ENCODE measurements at places on chromosomes 3 and 15.

GRCh38 chr3:18917923-18918322, 230.4 kb upstream of the KCNH8 start:
- DNase-seq: no peak

GRCh38 chr15:79956354-79956939, 14.5 kb downstream of the BCL2A1 start:
- no peak for DNase-seq

DNA sequence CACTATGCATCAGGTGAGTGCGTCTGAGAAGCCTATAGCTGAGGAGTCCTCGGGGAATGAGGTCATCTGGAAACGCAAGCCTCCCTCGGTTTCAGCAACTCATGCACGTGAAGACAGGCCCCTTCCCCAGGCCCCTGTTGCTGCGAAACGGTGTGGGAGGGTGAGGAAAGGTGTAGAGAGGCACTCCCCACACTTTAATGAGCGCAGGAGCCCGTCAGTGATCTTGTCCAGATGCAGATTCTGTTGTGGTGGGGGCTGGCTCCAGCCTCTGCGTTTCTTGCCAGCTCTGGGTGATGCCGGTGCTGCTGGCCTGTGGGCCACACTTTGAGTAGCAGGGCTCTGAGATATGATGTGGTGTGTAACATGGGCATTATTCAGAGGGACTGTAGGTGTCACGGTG, 38.6 kb upstream of the LACTB start:
- no peak for DNase-seq

DNA sequence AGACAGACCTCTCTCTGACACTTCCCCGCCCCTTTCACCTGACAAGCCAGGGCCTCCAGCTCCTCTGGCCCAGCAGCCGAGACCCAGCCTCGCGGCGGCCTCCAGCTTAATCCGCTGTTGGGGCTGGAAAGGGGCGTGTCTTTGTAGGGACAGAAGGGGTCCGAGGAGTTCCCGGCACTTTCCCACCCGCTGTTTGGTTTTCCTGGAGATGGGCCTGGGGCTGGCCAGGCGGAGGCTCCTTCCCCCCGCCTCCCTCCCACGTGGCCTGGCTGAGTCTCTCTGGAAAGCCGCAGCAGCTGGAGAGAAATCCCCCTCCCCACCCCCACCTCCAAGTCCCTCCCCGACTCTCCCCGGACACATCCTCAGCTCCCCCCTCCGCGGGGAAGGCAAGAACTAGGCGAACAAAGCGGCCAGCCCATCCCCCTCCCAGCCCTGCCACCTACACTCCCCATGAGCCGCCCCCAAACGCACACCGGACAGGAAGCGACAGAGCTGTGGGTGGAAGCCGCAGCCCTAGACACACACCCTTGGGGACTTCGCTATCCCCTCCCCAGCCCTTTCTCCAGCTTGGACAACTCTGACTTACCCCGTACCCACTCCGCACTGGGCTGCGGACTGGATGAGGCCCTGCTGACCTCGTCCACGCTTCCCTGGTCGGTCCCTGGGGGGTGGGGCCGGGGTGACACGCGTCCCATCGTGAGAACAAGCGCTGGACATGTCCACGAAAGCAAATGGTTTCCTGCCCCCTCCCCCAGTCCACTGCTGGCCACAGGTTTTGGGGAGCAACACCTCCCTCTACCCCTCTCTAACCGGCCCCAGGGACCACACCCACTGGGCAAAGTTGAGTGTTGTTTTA, 1.2 kb downstream of the IGDCC4 start:
- DNase-seq: no peak

- no peak for DNase-seq
These were observed 197.2 kb downstream of the KCNAB1 start for GRCh38 chr3:156317462-156318074.

DNA sequence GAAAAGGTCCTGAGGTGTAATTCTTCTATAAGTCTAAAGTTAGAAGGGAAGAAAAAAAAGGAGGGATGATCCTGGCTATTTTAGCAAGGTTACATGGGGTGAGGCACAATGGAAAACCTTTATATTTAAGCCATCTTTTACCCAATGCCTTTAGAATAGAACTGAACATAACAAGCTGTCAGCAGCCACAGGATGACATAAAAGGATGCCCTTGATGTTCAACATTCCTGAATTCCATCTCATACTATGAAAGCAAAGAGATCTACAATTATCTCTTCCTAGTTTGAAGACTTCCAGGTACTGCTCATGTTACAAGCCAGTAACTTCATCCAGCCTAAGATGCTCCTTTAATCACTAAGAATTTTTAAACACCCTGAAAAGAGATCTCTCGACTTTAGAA, 26.9 kb downstream of the NEK10 start:
- DNase-seq: no peak

DNA sequence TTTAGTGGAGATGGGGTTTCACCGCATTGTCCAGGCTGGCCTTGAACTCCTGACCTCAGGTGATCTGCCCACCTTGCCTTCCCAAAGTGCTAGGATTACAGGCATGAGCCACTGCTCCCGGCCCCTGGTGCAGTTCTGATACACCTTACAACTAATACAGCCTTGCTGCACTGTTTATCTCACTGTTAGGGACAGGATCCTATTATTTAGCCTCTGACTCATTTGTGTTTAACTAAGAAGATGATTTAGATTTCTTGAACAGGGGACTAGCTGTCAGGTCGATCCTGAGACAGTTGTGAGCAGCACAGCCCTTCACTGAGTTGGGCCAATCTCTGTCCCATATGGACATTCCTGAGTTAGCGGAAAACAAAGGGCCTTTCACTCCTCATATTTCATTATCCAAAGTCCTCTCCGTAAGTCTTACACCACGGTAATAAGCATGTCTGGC, 19.2 kb downstream of the GYG1 start:
- DNase-seq: no peak

DNA sequence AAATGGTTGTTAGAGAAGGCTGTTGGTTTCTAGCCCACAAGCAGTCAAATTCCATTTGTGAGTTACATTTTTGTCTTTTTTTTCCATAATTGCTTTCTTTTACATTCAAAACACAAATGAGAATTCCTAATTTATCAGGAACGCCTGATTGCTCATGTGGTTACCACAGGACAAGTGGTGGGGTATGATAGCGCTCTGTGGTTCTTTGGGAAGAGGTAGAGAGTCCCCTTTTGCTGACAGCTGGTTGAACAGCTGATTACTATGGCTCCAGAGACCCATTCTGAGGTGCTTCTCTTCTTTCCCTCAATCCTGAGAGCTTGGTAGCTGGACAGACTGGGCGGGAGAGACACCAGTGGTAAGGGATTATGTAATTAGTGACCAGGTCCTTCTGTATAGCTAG, 24.4 kb downstream of the CNOT10 start:
- no peak for DNase-seq

DNA sequence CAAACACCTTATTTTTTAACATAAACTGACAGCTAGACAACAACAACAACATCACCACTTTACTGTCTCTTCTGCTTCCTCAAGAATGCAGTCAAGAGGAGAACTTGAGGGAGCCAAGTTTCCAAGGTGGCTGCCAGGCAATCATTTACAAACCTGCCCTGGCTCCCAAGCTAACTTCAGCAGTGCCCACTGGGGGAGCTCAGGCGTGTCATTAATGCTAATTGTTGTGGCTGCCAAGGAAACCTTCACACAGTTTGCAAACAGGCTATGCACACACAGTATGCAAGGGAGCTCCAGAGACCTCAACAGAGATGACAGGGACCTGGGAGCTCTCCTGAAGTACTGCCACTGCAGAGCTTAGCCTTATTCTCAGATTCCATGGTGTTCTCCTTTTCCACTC, 2.1 kb downstream of the DZIP1L start:
- no peak for DNase-seq

- no peak for DNase-seq
These were observed 252.7 kb downstream of the TJP1 start for GRCh38 chr15:29569533-29570092.

DNA sequence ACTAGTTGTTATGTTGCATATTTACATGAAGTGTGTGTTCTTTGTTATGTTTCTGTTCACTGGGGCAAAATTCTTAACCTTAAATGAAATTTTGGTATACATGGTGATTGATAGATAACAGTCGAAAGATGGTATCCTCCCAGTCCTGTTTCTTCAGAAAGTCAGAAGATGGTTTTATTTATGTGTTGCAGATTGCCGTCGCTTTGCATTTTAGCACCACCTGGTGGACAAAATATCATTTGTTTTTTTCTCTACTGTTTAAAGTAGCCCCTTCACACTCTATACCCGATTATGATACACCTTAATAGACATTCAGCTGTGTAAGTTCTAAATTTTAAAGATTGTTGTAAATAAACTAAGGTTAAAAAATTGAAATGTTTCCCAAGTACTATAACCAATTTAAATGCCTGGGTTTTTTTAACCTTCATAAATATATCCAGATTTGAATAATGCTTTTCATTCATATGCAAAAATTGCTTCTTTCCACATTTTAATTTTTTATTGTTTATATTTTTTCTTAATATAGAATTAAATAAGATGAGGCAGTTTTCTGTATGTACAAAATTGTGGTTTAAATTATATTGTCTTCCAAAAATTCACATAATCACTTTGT, 152.2 kb downstream of the ALCAM start:
- DNase-seq: peak; percentile 42

- DNase-seq: no peak
These were observed 41.7 kb downstream of the RAB27A start for GRCh38 chr15:55247766-55248427.

DNA sequence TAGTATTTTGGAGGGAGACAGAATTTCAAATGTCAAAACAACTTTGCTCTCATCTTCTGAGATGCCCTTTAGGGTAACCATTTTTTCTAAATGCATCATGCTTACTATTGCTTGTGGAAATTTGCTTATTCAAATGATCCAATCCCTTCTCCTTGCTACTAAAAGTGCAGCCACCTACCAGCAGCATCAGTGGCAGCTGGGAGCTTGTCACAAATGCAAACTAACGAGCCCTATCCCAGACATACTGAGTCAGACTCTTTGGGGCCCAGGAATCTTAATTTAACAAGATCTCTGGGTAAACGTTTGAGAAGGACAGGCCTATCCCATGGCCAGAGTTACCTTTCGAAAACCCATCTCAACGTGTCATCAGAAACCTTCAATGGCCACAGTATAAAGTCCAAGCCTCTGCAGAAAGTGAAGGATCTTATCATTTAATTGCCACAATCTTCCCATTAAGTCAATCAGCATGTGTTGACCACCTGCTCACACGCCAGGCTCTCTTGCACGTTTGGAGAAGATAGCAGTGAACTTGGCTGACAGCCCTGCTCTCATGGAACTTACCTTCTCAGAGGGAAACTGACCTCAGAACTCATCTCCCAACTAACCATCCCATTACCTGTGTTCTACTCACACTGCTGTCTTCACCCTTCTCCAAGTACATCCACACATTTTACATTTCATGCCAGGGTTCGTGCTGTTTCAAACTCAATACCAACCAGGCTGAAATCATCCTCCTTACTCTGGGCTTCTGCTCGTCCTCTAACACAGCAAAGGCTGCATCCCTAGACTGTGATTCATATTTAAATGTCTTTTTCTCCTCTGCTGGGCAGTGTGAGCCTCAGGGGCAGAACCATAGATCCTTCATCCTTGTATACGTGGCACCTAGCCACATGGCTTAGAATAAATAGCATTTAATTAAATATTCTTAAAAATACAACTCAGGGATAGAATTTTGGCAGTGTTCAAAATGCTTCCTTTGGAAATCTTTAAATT, 24.8 kb upstream of the VGLL4 start:
- no peak for DNase-seq

DNA sequence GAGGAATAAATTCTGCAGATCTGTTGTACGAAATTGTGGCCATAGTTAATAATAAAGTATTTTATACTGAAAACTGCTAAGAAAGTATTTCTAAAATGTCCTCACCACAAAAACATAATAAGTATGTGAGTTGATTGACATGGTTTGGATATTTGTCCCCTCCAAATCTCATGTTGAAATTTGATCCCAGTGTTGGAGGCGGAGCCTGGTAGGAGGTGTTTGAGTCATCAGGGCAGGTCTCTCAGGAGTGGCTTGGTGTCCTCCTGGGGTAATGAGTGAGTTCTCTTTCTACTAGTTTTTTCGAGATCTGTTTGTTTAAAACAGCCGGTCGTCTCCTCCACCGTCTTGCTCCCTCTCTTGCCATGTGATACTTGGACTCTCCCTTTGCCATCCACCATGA, 424.1 kb upstream of the KCNMB2 start:
- DNase-seq: peak; percentile 20

- DNase-seq: no peak
These were observed 9.1 kb downstream of the CD80 start for GRCh38 chr3:119550192-119550910.

- no peak for DNase-seq
These were observed 31.6 kb upstream of the OR5K4 start for GRCh38 chr3:98322101-98322500.

DNA sequence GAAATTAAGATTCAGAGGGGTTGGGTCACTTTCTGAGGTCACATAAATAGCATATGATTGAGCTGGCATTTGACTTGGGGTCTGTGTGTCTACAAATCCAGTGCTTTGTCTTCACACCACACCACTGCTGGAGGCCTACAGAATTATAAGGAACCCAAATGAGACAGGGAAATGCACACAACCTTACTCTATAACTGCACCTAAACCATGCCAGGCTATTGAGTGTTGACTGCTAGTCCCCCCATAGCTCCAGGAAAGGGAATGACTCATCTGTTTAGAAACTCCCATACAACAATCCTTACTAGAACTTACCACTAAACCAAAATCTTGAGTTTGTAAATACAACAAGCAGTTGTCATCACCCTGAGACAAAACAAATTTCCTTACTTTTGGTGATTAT, 16.9 kb upstream of the TSC22D2 start:
- DNase-seq: no peak

DNA sequence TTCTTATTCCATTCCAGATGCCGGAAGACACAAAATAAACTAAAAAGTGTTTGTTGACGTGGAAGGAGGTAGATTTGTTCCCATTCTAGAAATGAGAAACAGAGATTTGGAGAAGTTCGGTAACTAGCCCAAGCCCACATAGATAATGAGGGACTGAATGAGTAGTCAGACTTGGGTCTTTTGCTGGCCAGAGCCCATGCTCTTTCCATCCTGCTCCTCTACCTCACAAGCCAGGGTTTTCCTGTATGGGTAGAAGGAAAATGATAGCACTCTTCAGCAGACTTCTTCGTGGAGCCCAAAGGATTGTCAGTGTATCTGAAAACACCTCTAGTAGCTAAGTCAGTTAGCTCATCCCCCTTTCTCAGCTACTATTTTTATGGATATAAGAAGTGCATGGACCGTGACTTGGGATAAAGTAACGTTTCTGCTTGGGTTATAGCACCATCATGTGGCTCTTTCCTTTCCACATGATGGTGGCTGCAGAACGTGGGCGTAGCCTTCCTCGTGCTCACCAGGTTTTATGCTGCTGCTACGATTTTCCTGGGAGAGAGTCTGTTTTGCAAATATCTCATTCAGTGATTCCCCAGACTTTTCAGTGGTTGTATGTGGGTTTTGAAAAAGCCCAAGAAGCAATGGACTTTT, 84.6 kb downstream of the DGKG start:
- no peak for DNase-seq

Data from activated CD4-positive, alpha-beta T cell treated with anti-CD3 and anti-CD28 coated beads, Interleukin-2, amount 10 ng/mL, durations not matched to agents 7 days and 5 days (primary cell).